Naive thymus-derived CD8-positive, alpha-beta T cell (primary cell): ENCODE measurements at places on chromosomes 1 and 21.

DNA sequence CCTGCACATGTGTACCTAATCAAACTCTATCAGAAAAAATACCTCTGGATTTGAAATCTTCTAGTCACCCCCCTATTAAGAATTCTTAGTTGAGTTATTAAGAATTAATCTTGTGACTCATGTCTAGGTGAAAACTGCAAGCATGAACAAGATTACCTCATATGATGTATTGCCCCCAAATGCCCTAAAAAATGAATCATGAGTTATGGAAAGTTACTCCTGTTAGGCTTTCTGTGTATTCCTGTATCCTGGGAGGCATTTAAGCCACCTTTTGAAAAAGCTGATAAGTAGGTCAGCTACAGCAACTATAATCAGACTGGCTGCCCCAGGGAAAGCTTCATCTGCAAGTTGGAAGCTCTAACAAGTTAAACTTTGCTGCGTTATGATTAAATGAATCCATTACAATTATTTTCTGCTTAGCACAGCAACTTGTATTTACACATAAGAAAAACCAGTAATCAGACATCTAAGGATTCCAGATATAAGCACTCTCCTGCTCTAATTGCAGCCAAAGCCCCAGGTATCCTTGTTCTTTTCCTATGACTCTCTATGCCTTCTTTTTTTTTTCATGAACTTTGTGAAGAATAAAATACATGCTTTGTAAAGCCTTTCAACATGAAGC lies 147.7 kb downstream of the NTPCR start:
- DNase-seq: no peak

DNA sequence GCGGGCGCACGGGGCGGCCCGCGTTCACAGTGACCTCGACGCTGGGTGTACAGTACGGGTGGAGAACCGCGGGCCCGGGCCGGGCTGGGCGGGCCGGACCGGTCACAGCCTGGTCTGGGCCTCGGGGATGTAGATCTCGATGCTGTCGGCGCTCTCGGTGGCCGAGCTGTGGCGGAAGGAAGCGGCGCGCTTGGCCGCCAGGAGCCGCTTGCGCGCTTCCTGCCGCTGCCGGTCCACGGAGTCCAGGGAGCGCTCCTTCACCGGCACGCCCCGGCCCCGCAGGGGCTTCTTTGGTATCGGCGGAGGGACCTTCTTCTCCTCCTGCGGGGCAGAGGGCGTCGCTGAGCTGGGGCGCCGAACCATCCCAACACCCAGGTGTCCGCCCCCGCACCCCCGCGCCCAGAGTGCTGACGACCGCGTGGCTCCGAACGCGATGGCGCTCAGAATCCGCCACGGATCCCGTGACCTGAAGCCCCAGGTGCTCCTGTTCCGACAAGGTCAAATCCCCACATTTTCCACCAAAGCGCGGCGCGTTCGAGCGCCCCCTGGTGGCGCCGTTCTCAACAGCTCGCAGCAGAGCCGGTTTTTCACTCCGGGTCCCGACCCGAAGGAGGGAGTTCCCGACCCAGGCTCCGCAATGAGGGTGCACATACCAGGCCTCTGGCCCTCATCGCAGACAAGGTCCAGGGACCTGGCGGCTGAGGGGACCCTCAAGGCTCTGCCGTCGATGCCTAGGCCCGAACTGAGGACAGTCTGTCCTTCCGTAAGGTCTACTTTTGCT lies 6.6 kb upstream of the SMIM12 start:
- peak; percentile 92 for DNase-seq

DNA sequence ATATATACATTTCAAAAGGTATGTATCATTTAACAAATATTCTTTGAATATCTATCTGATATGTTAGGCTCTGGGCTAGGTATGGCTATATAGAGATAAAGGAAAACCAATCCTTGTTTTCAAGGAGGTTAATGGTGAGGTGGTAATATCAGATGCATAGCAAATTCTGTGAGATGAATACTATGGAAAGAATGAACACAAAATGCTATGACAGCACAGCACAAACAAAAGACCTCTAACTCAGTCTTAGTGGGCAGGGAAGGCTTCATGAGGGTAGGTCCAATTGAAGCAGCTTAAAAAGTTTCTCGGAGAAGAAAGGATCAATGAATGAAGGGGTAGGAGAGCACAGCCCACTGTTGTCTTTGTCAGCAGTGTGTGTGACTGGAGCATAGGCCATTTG lies 27.2 kb downstream of the FASLG start:
- DNase-seq: no peak

GRCh38 chr1:60936591-60937342 lies 145.6 kb upstream of the NFIA start:
- DNase-seq: no peak

GRCh38 chr1:205972081-205972480 lies 28.8 kb upstream of the SLC26A9 start:
- no peak for DNase-seq

- DNase-seq: no peak
Measured at GRCh38 chr1:36486439-36487335, 4.0 kb upstream of the CSF3R start.

GRCh38 chr1:15153184-15153841 lies at the start of gene TMEM51:
TMEM51 (plus strand) TSS chr1:15153747; CDS start chr1:15215088, 61,341 bp downstream.
- DNase-seq: no peak

- DNase-seq: no peak
Measured at GRCh38 chr1:178075333-178075732, 18.6 kb upstream of the RASAL2 start.

GRCh38 chr1:177278626-177279390 lies 108.0 kb downstream of the BRINP2 start:
- DNase-seq: no peak

- DNase-seq: peak; percentile 34
Measured at GRCh38 chr1:151968058-151968457, 25.6 kb downstream of the S100A10 start.

DNA sequence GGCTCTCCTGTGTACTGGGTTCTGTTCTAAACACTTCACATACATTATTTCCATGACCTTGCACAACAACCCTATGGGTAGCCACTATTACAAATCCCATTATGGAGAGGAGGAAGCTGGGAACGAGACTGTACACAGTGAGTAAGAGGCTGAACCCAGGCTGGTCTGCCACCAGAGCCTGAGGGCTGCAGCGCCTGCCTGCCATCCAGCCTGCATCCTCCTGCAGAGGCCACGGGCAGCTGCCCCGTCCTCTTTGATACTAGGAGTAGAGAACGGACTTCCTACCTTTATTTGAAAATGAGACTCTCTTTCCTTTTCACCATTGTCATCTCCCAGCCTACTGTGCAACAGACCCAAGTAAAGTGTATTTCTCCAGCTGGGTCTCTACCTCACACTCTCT lies 370.0 kb downstream of the HHAT start:
- DNase-seq: no peak

- DNase-seq: no peak
Measured at GRCh38 chr1:210465150-210465549, 136.4 kb downstream of the HHAT start.

DNA sequence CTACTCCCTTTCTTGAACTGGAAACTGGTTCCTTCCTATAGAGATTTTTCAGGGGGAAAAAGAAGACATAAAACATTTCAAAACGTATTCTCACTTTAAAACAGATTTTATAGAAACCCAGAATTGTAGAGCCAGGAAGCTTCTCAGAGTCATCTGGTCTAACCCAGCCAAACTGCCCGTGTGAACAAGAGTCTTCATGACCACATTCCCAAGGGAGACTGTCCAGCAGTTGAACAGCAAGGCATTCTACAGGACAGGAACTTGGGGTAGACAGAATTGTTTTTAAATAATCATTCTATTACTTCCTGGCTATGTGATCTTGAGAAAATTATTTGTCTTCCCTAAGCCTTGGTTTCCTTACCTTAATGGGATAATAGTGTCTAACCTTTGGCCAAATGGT lies 163.5 kb upstream of the IVNS1ABP start:
- DNase-seq: no peak

DNA sequence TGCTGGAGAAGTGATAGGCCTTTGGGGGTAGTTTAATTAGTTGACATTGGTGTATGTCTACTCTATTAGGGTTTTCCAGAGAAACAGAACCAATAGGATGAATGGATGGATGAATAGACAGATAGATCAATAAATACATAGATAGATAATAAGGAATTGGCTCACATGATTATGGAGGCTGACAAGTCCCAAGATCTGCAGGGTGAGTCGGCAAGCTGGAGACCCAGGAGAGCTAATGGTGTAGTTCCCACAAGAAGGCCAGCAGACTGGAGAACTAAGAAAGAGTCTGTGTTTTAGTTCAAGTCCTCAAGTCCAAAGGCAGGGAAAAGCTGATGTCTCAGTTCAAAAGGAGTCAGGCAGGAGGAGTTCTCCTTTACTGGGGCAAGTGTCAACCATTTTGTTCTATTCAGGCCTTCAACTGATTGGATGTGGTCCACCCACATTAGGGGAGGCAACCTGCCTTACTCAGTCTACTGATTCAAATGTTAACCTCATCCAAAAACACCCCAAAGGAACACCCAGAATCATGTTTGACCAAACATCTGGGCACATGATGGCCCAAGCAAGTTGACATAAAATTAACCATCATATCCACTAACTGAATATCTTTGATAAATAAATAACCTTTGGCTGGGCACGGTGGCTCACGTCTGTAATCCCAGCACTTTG lies 4.5 kb upstream of the SDE2 start:
- DNase-seq: no peak

- DNase-seq: no peak
Measured at GRCh38 chr21:45401916-45402900, 2.8 kb upstream of the COL18A1 start.

- no peak for DNase-seq
Measured at GRCh38 chr1:57058652-57059501, 93.1 kb upstream of the C8B start.

- DNase-seq: no peak
Measured at GRCh38 chr1:76503736-76504135, 363.5 kb upstream of the ST6GALNAC5 start.

DNA sequence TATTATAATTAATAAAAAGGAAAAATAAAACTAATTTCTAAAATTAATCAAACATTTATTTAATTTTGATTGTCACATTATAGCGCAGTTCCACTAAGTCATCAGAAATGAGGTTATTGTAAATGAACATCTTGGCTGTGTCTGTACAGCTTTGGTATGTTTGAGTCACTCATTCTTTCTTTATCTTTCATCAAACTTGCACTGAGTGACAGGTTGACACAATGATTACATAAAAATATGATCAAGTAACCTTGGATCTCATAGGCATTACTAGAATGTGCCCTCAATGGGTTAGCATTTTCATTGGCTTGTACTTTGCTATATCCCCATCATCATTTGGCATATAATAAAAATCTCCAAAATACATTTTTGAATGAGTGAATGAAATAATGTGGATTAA lies 1353.2 kb upstream of the ADGRL2 start:
- DNase-seq: no peak
